ENCODE measurements at places on chromosomes 12 and 14. TPM values are rescaled to one million over a fixed set of nuclear protein-coding genes. Genes with fewer than 3 reads are reported as not detected.
A peak's percentile ranks its signal among the peaks of the same experiment; 100 is the strongest.

The ITGB7 gene
- total RNA-seq: 3.4 TPM

The CLEC14A gene
- total RNA-seq: not detected

DNA sequence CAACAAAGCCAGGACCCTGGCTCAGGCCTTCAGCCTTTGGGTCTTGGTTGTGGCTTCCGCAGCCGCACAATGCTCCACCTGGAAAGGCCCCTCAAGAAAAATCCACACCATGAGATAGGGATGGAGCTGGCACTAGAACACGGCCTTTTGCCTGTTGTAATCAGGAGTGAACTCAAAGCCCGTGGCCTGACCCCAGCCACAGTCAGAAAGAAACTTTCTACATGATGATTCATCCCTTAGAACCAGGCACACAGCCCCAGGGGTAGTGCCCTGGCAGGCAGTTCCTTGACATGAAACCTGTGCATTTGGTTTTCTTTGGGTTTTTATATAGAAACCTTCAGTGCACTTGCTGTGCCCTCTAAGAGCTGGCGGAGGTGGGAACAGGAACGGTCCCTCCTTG, 5.1 kb downstream of the CLMN start:
- H3K27me3 ChIP-seq: no peaks in the 10 kb centered on the region
- H3K36me3 ChIP-seq: no peaks in the 10 kb centered on the region
- peak; percentile 84 for DNase-seq
- no peak overlapping the region for H3K4me3 ChIP-seq

DNA sequence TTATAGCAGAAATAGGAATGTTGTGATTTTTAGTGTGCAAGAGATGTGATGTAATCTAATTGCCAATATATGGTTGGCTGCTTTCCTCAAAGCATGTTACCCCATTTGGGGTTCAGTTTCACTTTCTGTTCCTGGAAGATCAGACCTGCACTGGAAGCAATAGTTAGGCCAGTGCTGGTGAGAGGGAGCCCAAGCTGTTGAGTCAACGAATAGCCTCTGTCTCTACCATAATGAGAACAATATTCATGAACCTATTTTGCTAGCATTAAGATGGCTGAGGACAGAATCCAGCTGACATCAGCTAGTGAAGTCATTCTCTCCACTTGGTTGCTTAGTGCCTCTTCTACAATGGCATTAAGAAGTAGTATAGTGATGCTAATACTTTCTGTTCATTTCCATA, 379.9 kb upstream of the DCN start:
- no peaks in the 10 kb centered on the region for H3K4me1 ChIP-seq
- no peak overlapping the region for H3K27ac ChIP-seq
- no peak for DNase-seq
- H3K4me3 ChIP-seq: no peak overlapping the region
- no peaks in the 10 kb centered on the region for H3K36me3 ChIP-seq
- no peaks in the 10 kb centered on the region for H3K27me3 ChIP-seq
